A549 treated with RU486 at 1 μM for 4 hours (cell line): ENCODE measurements at places on chromosomes 1 and 21. TPM values are rescaled to one million over a fixed set of nuclear protein-coding genes. Genes with fewer than 3 reads are reported as not detected.

RCSD1 gene
- 0.06 to 0.16 TPM (median 0.11 TPM) in 4 of 5 replicates, not detected in the other for total RNA-seq

PALMD gene
- total RNA-seq = 0.40 to 0.79 TPM (median 0.55 TPM) in 5 replicates

NUAK2 gene
- total RNA-seq = 24.3 to 32.6 TPM (median 31.1 TPM) in 5 replicates

CSMD2 gene
- not detected in 5 replicates for total RNA-seq

LMOD1 gene
- total RNA-seq = 0.05 TPM in 1 of 5 replicates, not detected in the others

CFHR5 gene
- total RNA-seq = not detected in 5 replicates

RPS6KC1 gene
- total RNA-seq = 7.4 to 12.0 TPM (median 10.6 TPM) in 5 replicates

PIGR gene
- not detected in 5 replicates for total RNA-seq

IRF6 gene
- 0.08 to 0.18 TPM (median 0.10 TPM) in 5 replicates for total RNA-seq

TSSK3 gene
- not detected in 5 replicates for total RNA-seq

NBPF6 gene
- total RNA-seq = not detected in 5 replicates

MYCL gene
- total RNA-seq = 0.79 to 1.6 TPM (median 1.3 TPM) in 5 replicates

CALML6 gene
- total RNA-seq = 0.22 to 0.27 TPM (median 0.25 TPM) in 4 of 5 replicates, not detected in the other

RGS1 gene
- total RNA-seq = not detected in 5 replicates
